ENCODE measurements at places on chromosomes 4 and X.

DNA sequence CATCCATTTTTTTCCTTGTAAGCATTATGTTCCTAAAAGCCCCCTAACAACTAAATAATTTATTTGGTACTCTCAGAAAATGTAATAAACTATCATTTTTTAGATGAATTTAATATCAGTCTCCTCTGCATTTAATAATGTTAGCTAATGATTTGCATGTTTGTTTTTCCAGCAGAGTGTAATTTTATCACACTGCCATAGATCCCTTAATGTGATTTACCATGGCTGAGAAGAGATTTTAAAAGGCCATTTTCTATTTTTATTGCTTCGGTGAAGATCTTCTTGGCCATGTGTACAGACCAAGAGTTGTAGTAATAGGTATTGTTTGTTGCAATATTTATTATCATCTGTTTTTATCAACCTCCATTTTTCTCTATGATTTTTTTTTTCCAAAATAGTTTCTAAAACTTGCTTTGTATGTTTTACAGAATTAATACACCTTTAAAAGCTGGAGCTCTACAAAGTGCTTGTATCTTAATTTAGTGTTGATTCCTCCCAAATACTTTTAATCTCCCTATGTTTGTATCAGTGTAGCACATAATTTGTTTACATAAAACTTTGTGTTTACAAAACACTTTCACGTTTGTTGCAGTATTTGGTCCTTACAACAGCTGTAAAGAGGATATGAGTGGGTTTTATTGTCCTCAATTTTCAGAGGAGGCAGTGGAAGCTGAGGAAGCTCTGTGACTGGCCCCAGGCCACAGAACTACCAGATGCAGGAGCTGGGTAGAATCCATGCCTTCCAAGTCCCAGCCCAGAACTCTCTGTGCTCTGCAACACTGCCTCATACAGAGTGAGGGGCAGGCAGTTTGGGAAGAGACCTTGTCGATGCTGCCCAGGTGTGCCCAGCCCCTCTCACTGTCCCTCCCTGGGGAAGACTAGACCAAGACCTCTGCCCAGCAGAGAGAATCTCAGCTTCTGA, 58.1 kb downstream of the FAM114A1 start:
- no peak for DNase-seq

GRCh38 chrX:40852586-40852985, 117.2 kb upstream of the MED14 start:
- no peak for DNase-seq

DNA sequence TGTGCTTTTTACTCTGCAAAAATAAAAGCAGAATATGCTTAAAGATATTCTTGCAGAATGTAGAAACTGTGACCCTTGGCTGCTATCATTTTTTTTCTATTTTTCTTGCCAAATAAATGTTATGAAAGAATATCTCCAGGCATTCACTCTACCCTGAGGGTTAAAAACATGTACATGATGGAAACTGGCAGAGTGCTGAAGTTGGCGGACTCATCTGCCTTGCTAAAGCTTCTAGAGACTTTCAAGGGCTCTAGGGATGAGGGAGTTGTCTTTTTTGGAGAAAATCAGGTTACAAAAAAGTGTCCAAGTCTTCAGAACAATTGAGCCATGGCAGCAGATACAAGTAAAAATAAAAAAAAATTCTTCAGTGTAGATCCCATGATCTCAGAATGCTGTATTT, 40.5 kb upstream of the NRK start:
- no peak for DNase-seq

- no peak for DNase-seq
These were observed 547 bp downstream of the GUCY1A1 start for GRCh38 chr4:155667222-155667567.

- no peak for DNase-seq
These were observed 262.9 kb upstream of the IL1RAPL1 start for GRCh38 chrX:28324321-28324721.

- no peak for DNase-seq
These were observed 454.7 kb downstream of the PPP4R3C start for GRCh38 chrX:27008486-27008885.
